Activated T-cell treated with anti-CD3 and anti-CD28 coated beads, Interleukin-2, amount 50 U/mL, for 72 hours (primary cell): ENCODE measurements at places on chromosomes 11 and 22. TPM values are rescaled to one million over a fixed set of nuclear protein-coding genes. Genes with fewer than 3 reads are reported as not detected.

The OR6A2 gene
- total RNA-seq = not detected

- H3K36me3 ChIP-seq = no peaks in the 10 kb centered on the region
- H3K27me3 ChIP-seq = no peaks in the 10 kb centered on the region
- no peak for DNase-seq
- H3K4me3 ChIP-seq = no peak overlapping the region
- peaks cover 32% of the 10 kb centered on the region for H3K4me1 ChIP-seq
These were observed 6.7 kb downstream of the CASTOR1 start for GRCh38 chr22:30282616-30283046.

The TTC36 gene
- 1.4 TPM for total RNA-seq

- H3K27ac ChIP-seq = no peak overlapping the region
- no peaks in the 10 kb centered on the region for H3K4me1 ChIP-seq
- no peak for DNase-seq
- H3K27me3 ChIP-seq = peaks cover 12% of the 10 kb centered on the region
These were observed 181.4 kb downstream of the KIRREL3 start for GRCh38 chr11:126819194-126819593.

- no peaks in the 10 kb centered on the region for H3K36me3 ChIP-seq
- H3K27ac ChIP-seq = no peak overlapping the region
- H3K4me3 ChIP-seq = no peak overlapping the region
- H3K4me1 ChIP-seq = no peaks in the 10 kb centered on the region
- no peak for DNase-seq
These were observed 36.7 kb downstream of the SPATA19 start for GRCh38 chr11:133808393-133809140.

GRCh38 chr22:30371321-30371720 is 14.5 kb downstream of the CCDC157 start:
- no peaks in the 10 kb centered on the region for H3K27me3 ChIP-seq
- DNase-seq = no peak
- no peaks in the 10 kb centered on the region for H3K4me1 ChIP-seq
- no peaks in the 10 kb centered on the region for H3K36me3 ChIP-seq

The SCGB1D2 gene
- total RNA-seq = not detected

DNA sequence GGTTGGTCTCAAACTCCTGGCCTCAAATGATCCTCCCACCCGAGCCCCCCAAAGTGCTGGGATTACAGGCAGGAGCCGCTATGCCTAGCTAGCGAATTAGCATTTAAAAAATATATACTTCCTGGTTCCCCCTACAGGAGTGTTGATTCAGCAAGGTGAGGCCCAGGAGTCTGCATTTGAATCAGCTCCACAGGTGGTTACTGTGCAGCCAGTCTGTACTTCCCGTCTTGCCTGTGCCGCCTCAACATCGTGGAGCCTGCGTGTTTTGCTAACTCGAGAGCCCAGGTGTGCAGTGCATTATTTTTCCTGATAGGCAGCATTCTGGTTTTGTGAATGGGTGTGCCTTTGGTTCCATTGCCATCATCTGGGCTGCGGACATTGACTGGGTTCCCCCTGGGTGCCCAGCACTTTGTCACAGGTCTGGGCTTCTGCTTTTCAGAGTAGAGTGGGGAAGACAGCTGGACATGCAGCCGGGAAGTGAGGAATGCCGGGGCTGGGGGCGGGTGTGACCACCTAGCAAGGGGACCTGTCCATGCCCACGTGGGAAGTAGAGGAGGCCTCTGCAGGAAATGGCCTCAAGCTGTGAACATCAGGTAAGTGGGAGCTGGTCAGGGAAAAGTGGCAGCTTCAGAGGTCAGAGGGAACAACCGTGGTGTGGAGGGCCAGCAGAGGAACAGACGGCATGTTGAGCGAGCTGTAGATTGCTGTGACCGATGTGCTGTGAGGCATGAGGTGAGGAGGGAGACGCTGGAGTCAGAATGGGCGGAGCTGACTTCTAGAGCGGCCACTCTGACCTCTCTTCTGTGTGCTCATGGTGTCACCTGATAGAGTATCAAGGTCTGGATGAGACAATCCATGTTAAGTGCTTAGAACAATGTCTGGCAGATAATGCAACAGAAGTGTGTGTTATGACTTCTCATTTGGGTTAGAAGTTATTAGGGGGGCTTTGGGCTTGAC is 42.2 kb downstream of the PPFIA1 start:
- H3K4me3 ChIP-seq = no peak overlapping the region
- DNase-seq = no peak
- peaks cover 4% of the 10 kb centered on the region for H3K36me3 ChIP-seq
- H3K27ac ChIP-seq = no peak overlapping the region
- peaks cover 17% of the 10 kb centered on the region for H3K4me1 ChIP-seq

DNA sequence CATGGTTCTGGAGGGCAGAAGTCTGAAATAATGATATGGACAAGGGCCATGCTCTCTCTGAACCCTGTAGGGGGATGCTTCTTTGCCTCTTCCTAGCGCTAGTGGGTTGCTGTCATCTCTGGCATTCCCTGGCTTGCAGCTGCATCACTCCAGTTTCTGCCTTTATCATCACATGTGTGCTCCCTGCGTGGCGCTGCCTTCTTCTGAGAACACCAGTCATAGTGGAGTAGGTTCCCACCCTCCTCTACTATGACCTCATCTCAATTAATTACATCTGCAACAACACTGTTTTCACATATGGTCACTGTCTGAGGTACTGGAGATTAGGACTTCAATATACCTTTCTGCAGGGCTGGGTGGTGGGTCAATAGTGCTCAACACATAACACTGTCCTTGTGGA is 402.3 kb upstream of the NARS2 start:
- H3K4me3 ChIP-seq = no peak overlapping the region
- H3K27ac ChIP-seq = no peak overlapping the region
- H3K36me3 ChIP-seq = no peaks in the 10 kb centered on the region
- no peaks in the 10 kb centered on the region for H3K27me3 ChIP-seq
- no peak for DNase-seq

- no peak overlapping the region for H3K4me3 ChIP-seq
- H3K4me1 ChIP-seq = no peaks in the 10 kb centered on the region
- H3K36me3 ChIP-seq = no peaks in the 10 kb centered on the region
These were observed 220.9 kb upstream of the PITPNB start for GRCh38 chr22:28139961-28140360.

The DKK3 gene
- not detected for total RNA-seq

DNA sequence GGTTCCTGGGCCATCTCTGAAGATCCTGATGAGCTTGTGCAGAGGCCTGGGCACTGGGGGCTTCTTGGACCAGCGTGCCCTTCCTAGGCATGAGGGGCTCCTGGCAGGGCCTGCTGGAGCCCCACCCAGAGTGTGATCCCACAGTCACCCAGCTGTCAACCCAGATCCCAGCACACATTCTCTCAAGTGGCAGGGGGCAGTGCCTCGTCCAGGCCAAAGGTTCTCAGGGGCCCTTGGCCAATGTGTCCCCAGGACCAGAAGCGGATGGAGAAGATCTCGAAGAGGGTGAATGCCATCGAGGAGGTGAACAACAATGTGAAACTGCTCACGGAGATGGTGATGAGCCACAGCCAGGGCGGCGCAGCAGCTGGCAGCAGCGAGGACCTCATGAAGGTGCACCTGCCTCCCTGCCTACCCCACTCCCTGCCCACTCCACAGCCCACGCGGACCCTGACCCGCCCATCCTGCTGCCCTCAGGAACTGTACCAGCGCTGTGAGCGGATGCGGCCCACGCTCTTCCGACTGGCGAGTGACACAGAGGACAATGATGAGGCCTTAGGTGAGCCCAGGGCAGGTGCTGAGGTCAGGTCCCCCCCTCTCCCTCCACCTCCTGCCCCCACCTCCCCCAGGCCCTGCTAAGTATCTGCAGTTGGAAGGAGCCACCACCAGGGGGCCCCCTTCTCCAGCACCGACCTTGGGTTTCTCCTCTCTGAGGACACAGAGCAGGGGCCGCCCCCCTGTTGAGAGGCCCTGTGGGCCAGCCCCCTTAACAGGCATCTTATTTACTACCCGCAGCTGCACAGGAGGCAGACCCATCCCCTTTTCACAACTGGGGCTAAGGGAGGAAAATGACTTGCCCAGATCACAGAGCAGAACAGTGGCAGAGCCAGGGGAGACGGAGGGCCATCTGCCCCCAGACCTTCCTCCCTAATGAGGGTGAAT is 14.7 kb downstream of the GGA1 start:
- peak; percentile 83 for DNase-seq
- peak overlapping the region; percentile 97 for H3K27ac ChIP-seq
- H3K36me3 ChIP-seq = peaks cover 2% of the 10 kb centered on the region
- H3K4me1 ChIP-seq = peaks cover 46% of the 10 kb centered on the region
- H3K4me3 ChIP-seq = peak overlapping the region; percentile 17

The RTN4RL2 gene
- total RNA-seq = 1.1 TPM

GRCh38 chr22:17046566-17047348 is 38.0 kb upstream of the IL17RA start:
- no peak overlapping the region for H3K4me3 ChIP-seq
- H3K27ac ChIP-seq = no peak overlapping the region
- DNase-seq = no peak
- no peaks in the 10 kb centered on the region for H3K36me3 ChIP-seq
- peaks cover 10% of the 10 kb centered on the region for H3K4me1 ChIP-seq

The TPBGL gene
- 0.14 TPM for total RNA-seq

DNA sequence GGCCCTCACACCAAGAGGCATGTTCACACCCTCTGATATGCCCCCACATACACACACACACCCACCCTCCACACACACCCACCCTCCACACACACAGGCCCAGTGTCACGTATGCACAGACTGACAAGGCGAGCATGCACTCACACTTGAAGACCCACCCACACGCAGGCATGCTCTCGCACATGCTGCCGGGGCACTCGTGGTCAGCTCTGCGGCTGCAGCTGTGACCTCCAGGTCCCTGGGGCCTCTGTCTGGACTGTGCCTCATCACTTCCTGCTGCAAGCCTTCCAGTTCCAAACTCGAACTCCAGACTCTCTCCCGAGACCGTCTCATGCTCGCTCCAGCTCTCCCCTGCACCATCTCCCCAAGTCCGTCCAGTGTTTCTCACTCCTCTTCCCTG is 9.5 kb downstream of the DCHS1 start:
- H3K36me3 ChIP-seq = no peaks in the 10 kb centered on the region
- H3K4me1 ChIP-seq = no peaks in the 10 kb centered on the region
- no peak for DNase-seq

The PANX3 gene
- not detected for total RNA-seq

The HBD gene
- total RNA-seq = 0.46 TPM

DNA sequence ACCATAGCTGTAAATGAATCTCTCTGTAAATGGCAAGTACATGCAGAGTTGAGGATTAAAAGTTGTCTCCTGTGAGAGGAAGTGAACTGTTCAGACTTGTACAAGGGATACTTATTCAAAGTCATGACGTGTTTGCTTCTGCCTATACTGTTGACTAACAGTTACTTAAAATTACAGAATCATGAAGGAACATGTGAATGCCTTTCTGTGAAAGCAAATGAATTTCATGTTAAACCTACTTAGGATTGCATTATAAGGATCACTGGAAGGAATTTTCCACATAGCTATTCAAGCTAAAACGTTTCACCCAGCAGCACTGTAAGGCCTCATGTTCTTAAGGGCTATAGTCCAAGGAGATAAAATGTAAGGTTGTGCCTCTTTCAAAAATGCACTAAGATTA is 93.4 kb upstream of the BIRC3 start:
- no peak for DNase-seq
- no peaks in the 10 kb centered on the region for H3K4me1 ChIP-seq
- H3K27me3 ChIP-seq = peaks cover 9% of the 10 kb centered on the region
- H3K36me3 ChIP-seq = no peaks in the 10 kb centered on the region

The ALX4 gene
- total RNA-seq = not detected

The PRR33 gene
- total RNA-seq = not detected

DNA sequence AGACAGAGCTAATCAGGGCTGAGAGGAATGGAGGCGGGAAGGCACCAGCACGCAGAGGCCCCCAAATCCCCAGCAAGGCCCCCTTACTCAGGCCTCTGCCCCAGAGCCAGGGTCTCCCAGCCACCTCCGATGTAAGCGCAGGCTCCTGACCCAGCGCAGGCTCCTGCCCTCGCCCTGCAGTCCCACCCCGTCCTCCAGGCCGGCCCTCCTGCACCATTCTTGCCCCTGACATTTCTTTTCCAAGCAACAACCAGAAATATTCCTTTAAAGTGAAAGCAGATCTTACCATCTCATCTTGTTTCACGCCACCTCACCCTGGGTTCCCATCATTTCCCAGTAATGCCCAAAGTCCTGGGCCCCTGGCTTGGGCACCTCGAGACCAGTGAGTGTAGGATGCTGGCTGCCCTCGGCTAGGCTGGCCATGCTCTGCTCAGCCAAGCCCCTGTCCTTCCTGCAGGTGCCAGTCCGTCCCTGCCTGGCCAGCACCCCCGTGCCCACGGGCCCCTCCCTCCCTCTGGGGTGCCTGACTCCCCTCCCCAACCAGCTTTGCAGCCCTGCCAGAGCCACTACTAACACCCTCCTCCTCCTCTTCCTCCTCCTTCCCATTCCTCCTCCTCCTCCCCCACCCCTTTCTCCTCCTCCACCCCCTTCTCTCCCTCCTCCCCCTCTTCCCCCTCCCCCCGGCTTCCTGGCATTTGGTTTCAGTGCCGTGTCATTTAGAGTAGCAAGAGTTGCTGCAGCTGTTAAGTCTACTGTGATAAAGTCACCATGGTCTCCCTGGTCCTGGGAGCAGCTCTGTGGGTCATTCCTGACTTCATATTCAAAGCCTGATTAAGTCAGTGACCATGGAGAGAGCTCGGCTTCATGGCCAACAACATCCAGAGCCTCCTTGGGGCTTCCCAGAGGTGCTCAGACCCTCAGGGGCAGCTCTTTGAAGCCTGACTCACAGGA is 78.7 kb downstream of the PIWIL3 start:
- no peak overlapping the region for H3K4me3 ChIP-seq
- no peaks in the 10 kb centered on the region for H3K36me3 ChIP-seq
- no peaks in the 10 kb centered on the region for H3K27me3 ChIP-seq
- no peak overlapping the region for H3K27ac ChIP-seq
- no peaks in the 10 kb centered on the region for H3K4me1 ChIP-seq

DNA sequence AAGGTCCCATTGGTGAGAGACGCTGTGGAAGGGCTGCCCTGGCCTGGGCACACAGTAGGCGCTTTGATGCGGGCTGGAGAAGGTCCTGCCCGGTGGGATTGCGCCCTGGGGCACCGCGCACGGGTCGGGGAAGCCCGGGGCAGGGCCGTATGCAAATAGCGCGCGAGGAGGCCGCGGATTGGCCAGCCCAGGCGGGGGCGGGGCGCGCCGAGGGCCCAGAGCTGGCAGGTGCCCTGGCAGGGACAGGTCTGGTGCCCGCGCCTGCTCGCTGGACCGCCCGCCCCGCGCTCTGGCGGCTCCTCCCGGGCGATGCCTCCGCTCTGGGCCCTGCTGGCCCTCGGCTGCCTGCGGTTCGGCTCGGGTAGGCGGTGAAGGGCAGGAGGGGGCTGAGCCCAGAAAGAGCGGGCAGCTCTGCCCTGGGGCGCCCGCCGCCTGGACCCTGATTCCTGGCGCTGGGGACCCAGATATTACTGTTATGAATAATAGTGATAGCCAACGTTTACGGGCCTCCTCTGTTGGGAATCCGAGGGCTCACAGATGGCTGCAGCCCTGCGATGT is at the start of gene UPK3A:
Gene UPK3A, plus strand, starts transcription at position 245 of the 558 bp plus-strand sequence. Its CDS starts 65 bp downstream, at position 310.
- no peaks in the 10 kb centered on the region for H3K36me3 ChIP-seq
- peak; percentile 78 for DNase-seq
- peaks cover 16% of the 10 kb centered on the region for H3K4me1 ChIP-seq
- peak within 1 kb of the TSS; percentile 64 for H3K4me3 ChIP-seq
- H3K27ac ChIP-seq = no peak within 1 kb of the TSS
- peaks cover 22% of the 10 kb centered on the region for H3K27me3 ChIP-seq
